ENCODE measurements at places on chromosomes 3 and 15. TPM values are rescaled to one million over a fixed set of nuclear protein-coding genes. Genes with fewer than 3 reads are reported as not detected.

PRKCI gene
- 175 TPM for total RNA-seq

FBXL22 gene
- not detected for total RNA-seq

CMTM7 gene
- 95.5 TPM for total RNA-seq

AP3B2 gene
- total RNA-seq = 218 TPM

ACTR8 gene
- 59.4 TPM for total RNA-seq

PARP14 gene
- total RNA-seq = 0.05 TPM

OR5K2 gene
- not detected for total RNA-seq

NEK10 gene
- 1.5 TPM for total RNA-seq

SEMA3F gene
- 41.2 TPM for total RNA-seq

CNTN3 gene
- 2.2 TPM for total RNA-seq

GRCh38 chr3:53703630-53704362, 142.4 kb downstream of the CHDH start:
- no peak for DNase-seq

GRCh38 chr3:61778095-61778494, 216.7 kb downstream of the PTPRG start:
- no peak for DNase-seq

- peak; percentile 80 for DNase-seq
These were observed 1.1 kb upstream of the CSRNP1 start for GRCh38 chr3:39154280-39155021.

- DNase-seq = no peak
These were observed 481.5 kb downstream of the PDCD6IP start for GRCh38 chr3:34279901-34280300.

- DNase-seq = no peak
These were observed 959 bp upstream of the RASA2 start for GRCh38 chr3:141485641-141486495.

DNA sequence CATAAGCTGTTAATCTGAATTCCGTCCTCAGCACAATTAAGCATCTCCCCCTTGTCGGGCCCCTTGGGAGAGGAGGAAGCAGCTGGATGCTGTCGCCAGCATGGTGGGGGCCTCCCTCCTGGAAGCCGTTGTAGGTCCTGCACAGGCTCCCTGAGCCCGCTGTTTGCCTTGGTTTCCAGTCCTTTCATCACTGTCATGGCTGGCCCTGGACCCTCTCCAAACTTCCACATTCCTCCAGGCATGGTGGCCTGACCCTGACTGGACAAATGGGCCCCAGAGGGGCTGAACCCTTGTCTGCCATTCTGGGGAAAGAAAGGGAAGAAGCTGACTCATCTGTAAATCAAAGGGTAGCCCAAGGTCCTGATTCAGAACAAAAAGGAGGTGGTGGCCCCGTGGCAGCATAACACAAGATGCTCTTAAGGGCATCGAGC, 300.5 kb upstream of the LRRFIP2 start:
- DNase-seq = no peak

- DNase-seq = no peak
These were observed 3.3 kb downstream of the P2RY14 start for GRCh38 chr3:151275091-151275490.

DNA sequence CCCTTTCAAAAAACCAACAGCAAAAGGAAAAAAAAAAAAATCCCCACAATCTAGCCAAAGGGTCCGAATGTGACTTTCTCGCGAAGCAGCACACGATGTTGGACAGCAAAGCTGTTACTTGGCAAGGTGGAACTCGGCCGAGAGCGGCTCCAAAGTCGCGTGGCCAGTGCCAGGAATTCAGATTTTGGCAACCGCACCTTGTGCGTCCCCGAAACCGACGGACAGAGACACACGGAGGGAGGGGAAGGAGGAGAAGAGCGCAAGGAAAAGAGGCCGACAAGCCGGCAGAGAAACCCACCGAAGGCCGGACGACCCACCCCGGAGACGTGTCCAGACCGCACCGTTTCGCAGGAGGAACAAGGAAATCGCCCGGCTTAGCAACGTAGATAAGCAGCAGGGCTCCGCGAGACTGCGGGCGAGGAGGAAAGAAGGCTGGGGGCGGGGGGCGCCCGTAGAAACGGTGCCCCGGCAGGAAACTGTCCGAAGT, 517.3 kb downstream of the MECOM start:
- peak; percentile 53 for DNase-seq

DNA sequence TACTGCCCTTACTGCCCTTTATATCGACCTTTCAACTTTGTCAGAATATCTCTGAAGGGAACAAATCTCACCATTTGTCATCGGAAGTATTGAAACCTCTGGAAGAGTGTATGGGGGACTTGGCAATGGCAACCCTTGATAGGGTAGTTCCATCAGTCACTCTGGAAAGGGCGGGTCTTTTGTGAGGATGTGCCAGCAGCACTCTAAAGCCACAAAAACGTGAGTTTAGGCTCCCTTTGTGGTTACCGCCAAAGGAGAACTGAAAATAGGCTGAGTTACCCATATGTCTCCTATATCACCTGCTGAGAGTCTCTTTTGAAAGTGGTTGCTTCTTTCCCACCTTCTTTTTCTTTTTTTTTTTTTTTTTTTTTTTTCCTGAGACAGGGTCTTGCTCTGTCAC, 296.8 kb upstream of the CHRM5 start:
- no peak for DNase-seq

DNA sequence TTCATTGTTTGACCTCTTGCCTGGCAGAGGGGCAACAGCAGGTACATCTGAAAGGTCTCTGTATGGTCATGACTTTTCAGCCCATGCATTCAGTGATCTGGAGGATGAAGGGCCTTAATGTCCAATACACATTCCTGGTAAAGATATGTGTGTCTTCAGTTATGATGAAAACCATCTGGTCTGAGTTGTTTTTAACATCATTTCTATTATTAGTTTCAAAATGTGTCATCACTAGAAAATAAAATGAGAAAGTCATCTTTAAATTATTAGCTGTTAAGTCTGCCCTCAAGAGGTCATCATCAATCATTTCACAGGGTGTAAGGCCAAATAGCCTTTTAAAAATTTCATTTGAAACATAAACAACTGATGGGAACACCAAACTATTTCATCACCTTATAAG, 92.1 kb upstream of the PLSCR4 start:
- no peak for DNase-seq

GRCh38 chr3:157147099-157147803, 12.7 kb downstream of the CCNL1 start:
- DNase-seq = no peak

- DNase-seq = no peak
These were observed 58.2 kb upstream of the RAD18 start for GRCh38 chr3:9021271-9022009.

DNA sequence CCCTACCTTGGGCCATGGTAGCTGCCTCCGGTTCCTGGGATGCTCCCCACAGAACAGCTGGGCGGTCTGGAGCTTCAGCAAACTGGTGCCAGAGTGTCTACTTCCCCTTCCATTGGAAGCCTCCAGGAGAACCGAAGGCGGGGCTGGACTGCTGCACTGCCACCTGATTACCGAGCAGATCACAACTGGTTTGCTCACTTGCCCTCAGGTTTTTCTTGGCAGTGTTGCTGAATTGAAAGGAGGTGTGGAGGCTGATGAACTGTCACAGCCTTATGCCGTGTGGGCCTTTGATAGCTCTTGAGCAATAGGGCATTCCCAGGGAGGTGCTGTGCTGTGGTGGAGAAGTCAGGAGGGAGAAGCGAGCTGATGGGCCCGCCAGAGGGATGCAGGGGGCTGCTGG, at the start of gene TGM5:
TGM5 (minus strand) TSS at position 95 of the 400 bp plus-strand sequence; CDS start at position 16, 79 bp downstream.
- DNase-seq = no peak

DNA sequence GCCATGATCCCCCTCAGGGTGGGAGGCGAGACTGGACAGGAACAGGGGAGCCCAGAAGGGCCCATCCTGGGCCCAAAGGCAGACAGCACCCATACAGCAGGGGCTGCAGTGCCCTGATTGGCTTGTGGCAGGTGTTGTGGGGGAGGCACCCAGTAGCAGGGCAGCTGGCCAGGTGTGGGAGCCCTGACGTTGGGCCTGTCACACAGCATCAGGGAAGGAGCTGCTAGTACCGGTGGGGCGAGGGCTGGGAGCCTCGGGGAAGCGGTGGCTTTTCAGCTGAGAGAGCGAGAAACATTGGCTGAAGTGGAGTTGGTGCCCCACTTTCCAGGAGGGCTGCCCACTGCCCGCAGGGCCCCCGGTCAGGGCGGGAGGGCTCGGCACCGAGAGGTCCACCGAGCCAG, 19.7 kb upstream of the CYP11A1 start:
- no peak for DNase-seq

DNA sequence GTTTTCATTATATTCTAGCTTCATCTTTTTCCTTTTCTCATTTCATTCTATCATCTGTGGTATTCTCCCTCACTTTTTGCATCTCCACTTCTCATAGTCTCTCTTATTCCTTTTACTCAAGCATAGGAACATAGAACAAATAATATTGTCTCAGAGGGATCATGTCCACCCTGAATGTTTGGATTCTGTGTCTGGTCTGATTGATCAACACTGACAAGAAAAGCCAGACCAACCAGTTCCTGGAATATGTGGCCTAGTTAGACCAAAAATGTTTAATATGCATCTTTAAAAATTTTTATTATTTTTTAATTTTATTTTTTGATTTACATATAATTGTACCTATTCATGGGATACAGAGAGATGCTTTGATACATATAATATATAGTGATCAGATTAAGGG, 212.0 kb upstream of the ALCAM start:
- DNase-seq = no peak

DNA sequence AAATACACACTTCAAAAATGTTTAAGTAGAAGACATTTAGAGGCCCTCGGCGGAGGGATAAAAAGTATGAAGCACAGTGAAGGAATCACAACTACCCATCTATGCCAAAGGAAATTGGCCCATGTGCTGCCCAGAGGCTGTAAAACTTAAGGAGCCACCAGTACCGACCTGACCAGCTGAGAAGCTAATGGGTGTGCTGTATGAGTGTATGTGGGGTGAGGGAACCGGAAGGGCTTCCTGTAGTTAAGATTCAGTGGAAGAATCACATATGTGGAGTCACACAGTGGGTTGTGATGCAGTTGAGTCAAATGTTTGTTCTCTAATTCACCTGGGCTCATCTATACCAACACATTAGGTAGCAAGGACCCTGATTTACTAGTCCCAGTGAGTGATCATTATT, 516.0 kb upstream of the IL12A start:
- no peak for DNase-seq

GRCh38 chr15:27843146-27843545, 256.0 kb downstream of the OCA2 start:
- DNase-seq = no peak

GRCh38 chr3:62622553-62623174, 249.3 kb upstream of the FEZF2 start:
- DNase-seq = no peak

GRCh38 chr3:120410541-120410940, 40.3 kb downstream of the FSTL1 start:
- no peak for DNase-seq

DNA sequence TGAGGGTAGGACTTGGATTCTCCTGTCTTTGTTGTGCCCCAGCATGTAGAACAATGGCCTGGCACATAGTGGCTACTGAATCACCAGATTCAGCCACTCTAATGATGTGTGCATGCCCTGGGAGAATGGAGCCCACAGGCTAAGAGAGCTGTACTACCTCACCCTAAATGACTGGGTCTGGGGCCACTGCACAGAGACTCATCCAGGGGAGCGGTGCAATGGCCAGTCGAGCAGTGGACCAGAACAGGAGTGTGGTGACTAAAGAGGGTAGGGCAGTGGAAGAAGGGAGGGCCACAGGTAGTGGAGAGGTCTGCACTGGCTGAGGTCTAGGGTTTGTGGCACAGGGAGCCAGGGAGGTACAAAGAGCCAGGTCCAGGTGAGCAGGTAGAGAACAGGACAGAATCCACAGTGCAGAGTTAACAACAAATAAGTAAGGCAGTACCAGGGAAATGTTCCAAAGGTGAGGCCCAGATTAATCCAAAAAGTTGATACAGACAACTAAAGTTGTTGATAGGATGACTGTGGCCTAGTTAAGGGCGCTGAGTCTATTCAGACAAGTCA, 142.7 kb upstream of the ATP11B start:
- no peak for DNase-seq

DNA sequence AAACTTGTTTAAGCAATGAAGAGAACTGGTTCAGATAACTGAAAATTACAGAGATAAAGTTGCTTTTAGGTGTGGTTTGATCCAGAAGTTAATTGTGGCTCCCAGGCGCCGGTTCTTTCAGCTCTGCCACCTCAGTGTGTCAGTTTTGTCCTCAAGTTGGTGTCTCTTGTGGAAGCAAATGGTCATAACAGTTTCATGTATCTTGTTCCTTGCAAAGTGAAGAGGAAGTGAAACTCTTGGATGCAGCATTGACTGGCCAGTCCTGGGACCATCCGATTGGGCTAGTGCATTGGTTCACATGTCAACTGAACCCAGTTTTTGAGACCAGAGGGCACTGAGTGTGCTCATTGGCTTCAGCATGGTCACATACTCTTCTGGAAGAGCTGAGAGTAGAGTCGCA, 181.4 kb upstream of the GRM7 start:
- no peak for DNase-seq

DNA sequence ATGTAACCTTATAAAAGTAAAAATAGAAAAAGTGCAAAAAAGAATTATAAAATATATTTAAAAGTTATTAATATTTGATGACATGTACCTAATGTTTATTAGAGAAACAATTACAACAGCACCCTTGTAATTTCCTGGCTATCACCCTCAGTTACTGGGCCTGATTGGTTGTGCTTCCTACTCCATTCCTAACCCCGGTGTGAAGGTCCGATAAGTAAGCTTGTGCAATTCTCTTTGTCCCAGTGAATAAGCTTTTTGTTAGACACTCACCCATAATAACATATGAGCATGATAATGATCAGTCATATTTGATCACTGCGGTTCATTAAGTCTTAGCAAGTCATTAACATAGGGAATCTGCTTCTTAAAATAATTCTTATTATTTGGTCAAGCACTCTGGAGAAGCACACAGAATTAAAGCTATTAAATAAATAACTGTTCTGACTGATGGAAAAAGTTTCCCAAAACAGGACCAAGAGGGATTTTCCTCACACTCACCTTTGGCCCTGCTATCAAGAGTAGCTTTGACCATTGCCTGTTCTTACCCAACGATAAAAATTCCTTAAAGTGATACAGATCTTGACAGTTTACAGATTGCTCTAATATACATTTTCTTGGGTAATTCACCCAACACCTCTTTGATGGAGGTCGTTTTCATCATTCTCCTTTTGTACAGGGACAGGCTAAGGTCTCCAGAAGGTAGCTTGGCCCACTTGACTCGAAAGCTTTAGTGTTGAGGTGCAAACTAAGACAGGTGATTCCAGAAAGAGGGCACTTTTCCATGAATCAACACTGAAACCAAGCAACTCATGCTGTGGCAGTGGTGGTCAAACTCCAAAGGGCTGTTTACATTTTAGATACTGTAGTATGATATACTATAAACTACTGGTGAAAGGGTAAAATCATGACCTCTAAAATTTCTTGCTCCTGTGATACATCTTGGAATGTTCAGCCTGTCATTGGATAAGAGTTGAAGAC, 543.0 kb upstream of the KCNMB2 start:
- no peak for DNase-seq

Measured in glutamatergic neuron (in vitro differentiated cells).